Activated CD4-positive, alpha-beta T cell treated with anti-CD3 and anti-CD28 coated beads for 1 hour (primary cell): ENCODE measurements at places on chromosomes 12 and 14.
A peak's percentile ranks its signal among the peaks of the same experiment; 100 is the strongest.

DNA sequence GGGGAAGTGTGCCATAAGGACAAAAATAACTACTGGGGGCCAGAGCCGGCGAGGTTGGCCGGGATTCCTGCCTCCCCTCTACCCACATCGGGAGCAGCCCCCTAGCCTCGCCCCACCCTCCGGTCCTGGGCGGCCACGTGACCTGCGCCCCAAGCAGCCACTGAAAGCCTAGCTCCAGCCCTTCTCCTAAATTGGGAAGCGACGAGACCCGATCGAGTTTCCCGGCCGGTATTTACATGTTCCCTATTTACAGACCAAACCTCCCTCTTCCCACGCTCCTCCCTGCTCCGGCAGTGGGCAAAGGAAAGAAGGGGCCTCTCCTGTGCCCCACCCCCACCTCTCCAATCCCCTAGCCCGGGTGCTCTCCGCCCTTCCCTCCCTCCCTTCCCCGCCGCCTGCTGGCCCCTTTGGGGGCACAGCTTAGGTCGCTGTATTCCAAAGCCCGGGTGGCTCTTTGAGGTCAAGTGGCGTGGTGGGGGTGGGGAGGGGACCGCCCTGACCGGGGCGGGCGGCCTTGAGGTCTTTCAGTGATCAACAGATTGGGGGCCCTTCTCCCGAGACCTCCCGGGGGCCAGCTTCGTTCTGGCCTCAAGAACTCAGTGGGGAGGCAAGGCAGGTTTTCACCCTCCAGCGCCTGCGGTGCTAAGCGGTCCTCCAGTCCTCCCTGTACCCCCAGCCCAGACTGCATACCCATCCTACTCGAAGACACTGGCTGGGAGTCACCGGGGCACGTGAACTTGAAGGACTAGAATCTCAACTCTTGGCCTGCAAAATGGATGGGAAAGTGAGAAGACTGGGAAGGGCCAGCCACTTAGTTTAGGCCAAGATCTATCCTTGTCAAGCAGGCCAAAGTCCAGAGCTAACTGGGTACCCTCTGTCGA is 6.3 kb upstream of the CTDSP2 start:
- DNase-seq = no peak

- no peak for DNase-seq
Observed at GRCh38 chr12:67155863-67156262, 113.3 kb upstream of the CAND1 start.

GRCh38 chr14:29800961-29801360 is 126.7 kb downstream of the PRKD1 start:
- DNase-seq = no peak

DNA sequence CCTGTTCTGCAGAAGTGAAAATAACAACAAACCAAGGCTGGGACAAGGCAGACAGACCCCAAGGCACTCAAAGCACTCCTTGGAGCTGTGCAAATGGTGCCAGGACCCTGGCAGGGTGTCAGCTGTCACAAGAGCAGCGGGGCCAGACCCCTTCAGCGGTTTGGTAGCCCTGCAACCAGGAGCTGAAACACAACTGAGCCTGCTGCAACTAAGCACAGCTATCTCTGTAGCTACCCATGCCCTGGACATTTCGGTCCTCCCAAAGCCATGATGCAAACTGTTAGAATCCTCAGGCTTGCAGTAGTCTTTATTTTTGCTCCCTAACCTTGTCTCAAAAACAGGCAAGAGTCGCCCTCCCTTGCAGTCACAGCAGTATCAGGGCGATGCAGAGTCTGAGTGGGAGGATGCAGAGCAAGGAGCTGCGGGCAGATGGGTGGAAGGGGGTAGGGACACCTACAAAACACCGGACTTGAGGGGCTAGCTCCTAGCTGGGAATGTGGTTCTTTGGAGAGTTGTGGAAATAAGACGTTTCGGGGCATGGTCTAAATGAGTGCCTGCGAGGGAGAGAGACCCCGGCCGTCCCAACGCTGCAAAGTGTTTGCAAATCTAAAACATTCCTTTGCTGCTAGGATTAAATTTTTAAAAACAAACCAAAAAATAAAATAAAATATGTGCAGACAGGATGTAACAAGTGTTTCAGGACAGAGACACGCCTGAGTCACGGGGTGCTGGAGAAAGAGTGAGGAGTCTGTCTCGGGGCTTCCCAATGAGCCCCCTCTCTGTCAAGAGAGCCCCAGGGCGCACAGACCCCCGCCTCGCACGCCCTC is 1.0 kb downstream of the NUAK1 start:
- no peak for DNase-seq

DNA sequence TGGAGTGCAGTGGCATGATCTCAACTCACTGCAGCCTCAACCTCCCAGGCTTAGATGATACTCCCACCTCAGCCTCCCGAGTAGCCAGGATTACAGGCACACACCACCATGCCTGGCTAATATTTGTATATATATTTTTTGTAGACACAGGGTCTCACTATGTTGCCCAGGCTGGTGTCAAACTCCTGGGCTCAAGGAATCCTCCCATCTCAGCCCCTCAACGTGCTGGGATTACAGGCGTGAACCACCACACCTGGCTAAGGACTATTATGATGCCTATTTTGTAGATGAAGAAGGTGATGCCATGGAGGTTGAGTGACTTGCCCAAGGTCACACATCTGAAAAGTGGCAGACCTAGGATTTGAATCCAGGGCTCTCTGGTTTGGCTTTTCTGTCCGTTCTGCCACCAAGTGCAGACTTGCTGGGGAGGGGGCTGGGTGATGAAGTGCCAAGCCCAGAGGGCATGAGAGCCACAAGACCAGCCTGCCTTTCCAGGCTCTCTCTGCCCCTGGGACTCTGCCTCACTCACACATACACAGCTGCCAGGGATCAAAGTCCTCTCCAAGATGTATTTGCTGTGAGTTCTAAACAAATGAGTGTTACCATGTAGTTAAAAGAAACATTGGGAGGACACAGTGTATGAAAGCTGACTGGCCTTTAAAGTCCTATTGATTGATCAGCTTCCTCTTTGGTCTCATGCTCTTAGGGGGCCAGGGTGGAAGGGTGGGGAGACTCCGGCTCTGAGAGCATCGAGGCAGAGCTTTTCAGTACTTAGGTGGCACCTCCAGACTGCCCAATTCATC is 21.3 kb upstream of the RBM19 start:
- DNase-seq = no peak

GRCh38 chr12:54191126-54191525 is 2.3 kb upstream of the SMUG1 start:
- no peak for DNase-seq

DNA sequence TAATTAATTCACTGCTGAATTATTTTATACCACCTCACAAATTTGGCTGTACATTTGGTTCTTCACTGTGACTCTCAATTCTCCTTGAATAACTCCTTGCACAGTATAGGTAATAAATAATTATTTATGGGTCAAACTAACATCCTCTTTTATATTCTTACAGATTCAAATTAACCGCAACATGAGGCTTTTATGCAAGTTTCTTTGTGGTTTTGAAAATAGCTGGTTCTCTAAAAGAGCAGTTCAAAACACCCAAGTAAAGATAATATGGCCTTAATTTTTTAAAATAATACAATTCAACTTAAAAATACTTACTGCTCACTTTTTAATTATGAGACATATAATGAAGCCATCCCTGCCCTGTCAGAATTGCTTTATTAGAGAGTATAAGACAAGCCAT is 12.9 kb upstream of the TRIM9 start:
- DNase-seq = no peak

DNA sequence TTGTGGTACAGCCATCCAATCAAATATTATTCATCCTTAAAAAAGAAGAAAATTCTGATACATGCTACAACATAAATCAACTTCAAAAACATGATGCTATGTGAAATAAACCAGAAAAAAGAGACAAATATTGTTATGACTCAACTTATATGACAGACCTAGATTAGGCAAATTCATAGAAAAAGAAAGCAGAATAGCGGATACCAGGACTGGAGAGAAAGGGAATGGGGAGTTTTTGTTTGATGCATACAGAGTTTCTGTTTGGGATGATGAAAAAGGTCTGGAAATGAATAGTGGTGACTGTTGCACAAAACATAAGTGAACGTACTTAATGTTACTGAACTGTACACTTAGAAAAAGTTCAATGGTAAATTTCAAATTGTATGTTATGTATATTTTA is 82.3 kb downstream of the SPPL3 start:
- DNase-seq = no peak

- DNase-seq = no peak
Observed at GRCh38 chr14:34368115-34368970, 93.7 kb downstream of the SPTSSA start.

GRCh38 chr14:20623798-20624197 is 17.7 kb downstream of the OR6S1 start:
- no peak for DNase-seq

GRCh38 chr14:94101748-94102147 is 8.8 kb upstream of the IFI27 start:
- DNase-seq = no peak

- no peak for DNase-seq
Observed at GRCh38 chr12:94699801-94700200, 49.4 kb upstream of the TMCC3 start.

DNA sequence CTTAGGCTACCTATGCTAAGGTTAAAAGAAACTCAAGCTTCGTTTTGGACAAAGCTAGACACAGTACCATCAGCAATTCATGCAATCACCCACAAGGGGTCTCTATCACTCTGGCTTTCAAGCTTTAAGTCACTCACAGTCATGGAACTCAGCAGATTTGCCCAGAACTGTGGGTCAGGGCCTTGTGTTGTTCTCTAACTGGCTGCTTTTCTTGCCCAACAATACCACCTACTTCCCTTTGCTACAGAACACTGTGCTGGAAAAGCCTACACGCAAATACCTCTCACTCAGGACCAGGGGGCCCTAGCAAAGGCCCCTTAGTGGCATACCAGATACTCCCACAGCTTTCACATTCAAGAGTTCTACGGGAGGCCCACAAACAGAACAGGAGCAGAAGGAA is 9.1 kb downstream of the NEMP1 start:
- peak; percentile 23 for DNase-seq

DNA sequence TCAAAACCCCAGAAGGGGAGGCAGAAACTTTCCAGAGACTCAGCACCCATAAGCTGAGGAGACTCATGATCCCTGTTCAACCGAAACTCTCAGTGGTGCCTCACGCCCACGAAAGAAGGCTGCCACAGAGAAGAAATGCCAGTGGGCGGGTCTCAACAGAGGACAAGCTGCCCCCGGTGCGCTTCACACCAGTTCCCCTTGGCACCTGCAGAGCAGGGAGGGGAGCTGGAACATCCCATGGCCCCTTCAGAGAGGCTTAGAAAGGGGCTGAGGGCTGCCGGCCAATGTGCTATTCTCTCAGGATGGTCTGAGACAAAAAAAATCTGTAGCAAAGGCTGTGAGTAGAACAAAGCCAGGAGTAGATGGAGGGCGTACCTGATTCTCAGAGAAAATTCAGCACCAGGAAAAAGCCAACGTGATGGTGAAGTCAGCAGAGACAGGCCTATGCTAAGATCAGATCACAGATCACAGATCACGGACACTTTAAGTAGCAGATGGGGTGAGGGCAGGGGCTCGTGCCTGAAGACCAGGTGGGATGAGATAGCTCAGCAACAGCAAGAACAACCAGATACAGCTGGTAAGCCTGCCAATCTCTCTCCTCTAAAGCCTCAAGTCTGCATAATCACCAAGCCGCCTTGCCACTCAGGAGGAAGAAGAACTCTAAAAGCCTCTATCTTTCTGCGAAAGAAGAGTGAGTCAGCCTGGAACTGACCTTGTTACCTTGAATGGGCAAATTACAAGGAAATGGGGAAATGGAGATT is 206.4 kb upstream of the GRIP1 start:
- no peak for DNase-seq

- no peak for DNase-seq
Observed at GRCh38 chr12:30047516-30048254, 263.9 kb upstream of the TMTC1 start.

DNA sequence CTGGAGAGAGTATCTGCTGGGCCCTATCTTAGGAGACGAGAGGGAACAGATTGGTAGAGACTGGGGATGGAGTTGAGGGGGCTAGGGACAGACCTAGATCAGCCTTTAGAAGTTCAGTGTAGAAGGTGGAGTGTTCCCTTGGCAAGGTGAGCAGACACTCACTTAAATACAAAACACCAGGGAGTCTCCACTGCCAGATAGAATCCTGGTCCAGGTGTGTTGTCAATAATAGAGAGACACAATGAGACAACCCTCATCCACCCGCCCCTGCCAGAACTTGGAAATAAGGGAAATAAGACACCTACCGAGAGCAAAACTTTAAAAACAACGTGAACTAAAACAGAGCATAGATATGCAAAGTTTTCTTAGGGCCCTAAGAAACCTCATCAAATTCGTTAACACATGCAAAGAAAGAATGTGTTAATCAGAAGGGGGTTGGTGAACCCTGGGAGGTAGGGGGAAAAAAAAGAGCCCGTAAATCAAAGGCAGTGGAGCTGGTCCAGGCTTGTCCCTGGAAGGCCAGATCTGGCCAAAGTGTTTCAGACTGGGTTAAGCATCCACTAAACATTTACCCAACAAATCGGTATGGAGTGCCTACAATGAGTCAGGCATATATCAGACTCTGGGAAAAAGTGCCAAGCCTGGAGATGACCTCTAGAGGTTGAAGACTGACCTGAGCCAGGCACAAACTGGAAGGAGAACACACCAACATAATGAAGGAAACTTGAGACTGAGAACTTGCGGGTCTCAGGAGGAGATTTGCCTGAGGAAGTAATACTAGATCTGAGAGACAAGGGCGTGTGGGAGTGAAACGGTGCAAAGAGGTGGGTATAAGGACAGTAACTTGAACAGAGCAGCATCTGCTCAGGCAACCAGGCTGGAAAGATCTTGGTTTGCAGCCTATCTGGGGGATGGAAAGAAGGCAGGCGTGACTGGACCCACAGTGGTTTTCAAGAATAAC is 37.0 kb upstream of the OTX2 start:
- no peak for DNase-seq

- no peak for DNase-seq
Observed at GRCh38 chr14:89164168-89165073, 252.6 kb downstream of the FOXN3 start.

- no peak for DNase-seq
Observed at GRCh38 chr12:31016057-31016456, 57.6 kb upstream of the DDX11 start.
